ENCODE measurements at places on chromosomes 12 and 14.
A peak's percentile ranks its signal among the peaks of the same experiment; 100 is the strongest.

DNA sequence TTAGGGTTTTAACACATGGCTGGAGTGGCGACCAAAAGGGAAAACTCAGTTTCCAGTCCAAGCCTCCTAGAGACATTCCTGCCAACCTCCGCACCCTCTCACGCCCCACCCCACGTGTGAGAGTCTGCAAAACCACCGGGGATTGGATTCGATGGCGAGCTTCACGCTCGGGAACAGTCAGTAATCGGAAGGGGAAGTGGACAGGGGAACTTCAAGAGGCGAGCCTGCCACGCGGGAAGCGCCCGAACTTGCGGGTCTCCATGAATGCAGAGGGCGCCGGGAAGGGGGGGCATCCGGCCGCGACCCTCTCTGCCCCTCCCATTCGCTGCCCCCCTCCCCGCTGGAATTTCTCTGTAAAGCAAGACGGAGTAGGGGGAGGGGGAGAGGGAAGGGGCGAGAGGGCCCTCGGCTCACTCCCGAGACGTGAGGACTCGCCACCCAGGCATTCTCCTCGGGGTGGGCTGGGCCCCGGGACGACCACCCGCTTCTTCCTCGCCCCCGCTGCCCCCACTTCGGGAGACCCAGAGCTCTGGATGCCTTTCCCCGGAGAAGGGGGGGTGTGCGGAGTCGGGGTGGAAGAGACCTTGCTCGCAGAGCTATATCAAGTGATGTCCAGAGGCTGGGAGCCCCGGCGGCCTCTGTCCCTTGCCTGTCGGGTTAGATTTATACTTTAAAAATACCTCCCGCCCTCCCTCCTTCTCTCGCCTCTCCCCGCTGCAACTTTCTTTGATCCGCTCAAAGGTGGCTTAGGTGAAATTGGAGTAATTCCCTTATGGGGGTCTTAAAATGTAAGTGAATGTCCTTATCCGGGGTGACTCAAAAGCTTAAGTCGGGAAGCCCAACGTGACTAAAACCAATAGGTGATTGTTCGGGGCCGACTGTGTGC lies 2.5 kb upstream of the CCND2 start:
- DNase-seq, result peak; percentile 59

GRCh38 chr14:62117010-62117750 lies 355.0 kb downstream of the SNAPC1 start:
- peak; percentile 88 for DNase-seq

DNA sequence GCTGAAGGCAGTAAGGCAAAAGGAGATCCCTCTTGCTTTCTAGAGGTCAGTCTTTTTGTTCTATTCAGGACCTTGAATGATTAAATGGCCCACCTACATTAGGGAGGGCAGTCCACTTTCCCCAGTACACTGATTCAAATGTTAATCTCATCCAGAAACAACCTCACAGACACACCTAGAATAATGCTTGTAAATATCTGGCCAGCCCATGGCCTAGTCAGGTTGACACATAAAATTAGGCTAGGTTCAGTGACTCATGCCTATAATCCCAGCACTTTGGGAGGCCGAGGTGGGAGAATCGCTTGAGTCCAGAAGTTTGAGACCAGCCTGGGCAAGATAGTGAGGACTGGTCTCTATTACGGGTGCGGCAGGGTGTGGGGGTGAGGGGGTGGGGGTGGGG lies 43.5 kb downstream of the MIPOL1 start:
- no peak for DNase-seq

DNA sequence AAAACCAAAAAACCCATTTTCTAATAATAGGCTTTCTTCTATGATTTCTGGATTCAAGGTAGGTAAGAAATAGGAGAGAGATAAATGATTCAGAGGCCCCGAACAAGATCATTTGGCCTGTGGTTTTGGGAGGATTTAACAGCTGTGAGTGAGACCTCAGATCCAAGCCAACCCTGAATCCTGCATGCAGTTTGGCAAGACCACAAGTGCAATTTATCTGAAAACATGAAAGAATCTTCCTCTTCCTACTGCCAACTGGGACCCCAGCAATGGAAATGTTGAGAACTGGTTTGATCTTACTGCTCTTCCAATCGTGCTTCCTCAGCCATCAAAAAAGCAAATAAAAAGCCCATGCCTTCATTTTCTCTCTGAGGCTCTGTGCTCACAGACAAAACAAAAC lies 519.7 kb upstream of the TBX3 start:
- DNase-seq, result no peak

GRCh38 chr12:65640489-65640901 lies 183.8 kb upstream of the HMGA2 start:
- DNase-seq, result no peak

Measured in hepatocyte (in vitro differentiated cells).